ENCODE measurements at places on chromosomes 1 and 21.

- DNase-seq: no peak
- H3K4me3 ChIP-seq: no peak overlapping the region
- peak overlapping the region; percentile 98 for H3K27ac ChIP-seq
- H3K36me3 ChIP-seq: no peaks in the 10 kb centered on the region
- peaks cover 12% of the 10 kb centered on the region for H3K27me3 ChIP-seq
- peaks cover 62% of the 10 kb centered on the region for H3K4me1 ChIP-seq
These were observed 2.2 kb upstream of the IRF6 start for GRCh38 chr1:209808059-209808581.

GRCh38 chr1:227768125-227768439 lies 32.8 kb downstream of the SNAP47 start:
- peaks cover 27% of the 10 kb centered on the region for H3K4me1 ChIP-seq
- no peak overlapping the region for H3K4me3 ChIP-seq

- H3K27ac ChIP-seq: no peak overlapping the region
- DNase-seq: no peak
- no peaks in the 10 kb centered on the region for H3K36me3 ChIP-seq
- H3K4me3 ChIP-seq: no peak overlapping the region
- H3K27me3 ChIP-seq: no peaks in the 10 kb centered on the region
- peaks cover 23% of the 10 kb centered on the region for H3K4me1 ChIP-seq
These were observed 14.2 kb downstream of the S100A7A start for GRCh38 chr1:153430561-153430960.

- H3K4me1 ChIP-seq: no peaks in the 10 kb centered on the region
- no peaks in the 10 kb centered on the region for H3K36me3 ChIP-seq
- no peak overlapping the region for H3K4me3 ChIP-seq
- H3K27me3 ChIP-seq: peaks cover 39% of the 10 kb centered on the region
- DNase-seq: no peak
These were observed 226.0 kb upstream of the KAZN start for GRCh38 chr1:14372526-14372925.

DNA sequence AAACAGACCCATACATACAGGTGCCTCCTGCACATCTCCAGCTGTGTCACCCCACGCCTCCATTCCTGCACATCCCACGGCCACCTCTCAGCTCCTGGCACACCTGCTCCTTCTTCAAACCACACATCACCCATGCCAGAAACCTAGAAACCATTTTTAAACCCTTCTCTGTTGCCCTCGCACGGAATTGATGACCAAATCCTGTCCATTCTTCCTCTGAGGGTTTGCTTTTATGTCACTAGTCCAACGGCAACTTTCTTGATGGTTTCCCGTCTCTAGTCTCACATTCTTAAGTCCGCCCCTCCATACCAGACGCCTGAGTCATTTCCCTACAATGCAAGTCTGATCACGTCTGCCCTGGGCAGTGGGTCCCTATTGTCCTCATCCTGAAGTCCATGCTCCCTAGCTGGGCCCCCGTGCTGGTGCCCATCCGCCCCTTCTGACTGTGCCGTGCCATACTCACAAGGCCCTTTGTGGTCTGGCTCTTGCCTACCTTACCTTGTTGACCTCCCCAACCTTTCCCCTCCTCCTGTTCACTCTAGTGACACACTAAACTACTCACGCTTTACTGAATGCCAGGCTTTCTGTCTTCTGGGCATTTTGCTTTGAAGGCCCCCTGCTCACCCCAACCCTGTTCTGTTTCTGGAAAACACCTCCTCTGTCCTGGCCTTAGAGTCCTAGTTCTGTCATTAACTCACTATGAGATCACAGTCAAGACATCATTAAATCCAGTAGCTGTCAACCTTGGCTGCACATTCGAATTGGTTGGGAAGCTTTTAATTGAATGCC lies 17.6 kb downstream of the SLC2A1 start:
- H3K36me3 ChIP-seq: peaks cover 58% of the 10 kb centered on the region
- H3K27ac ChIP-seq: peak overlapping the region; percentile 91
- no peaks in the 10 kb centered on the region for H3K27me3 ChIP-seq
- no peak for DNase-seq

DNA sequence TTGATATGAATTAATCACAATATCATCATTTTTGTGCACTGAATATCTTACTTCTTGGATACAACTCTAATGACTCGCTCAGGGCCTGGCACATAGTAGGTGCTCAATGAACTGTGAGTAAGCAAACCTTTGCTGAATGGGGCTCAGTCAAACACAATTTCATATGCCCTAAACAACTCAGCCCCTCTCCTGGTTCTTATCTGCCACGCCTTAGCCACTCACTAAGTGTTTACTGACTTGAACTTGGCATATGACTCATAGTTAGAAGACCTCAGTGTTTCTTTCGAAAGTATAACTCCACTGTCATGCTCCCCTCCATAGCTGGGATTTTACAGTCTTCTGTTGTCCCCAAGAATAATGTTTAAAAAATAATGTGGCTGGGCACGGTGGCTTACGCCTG lies 4.8 kb upstream of the IFNLR1 start:
- H3K27me3 ChIP-seq: peaks cover 15% of the 10 kb centered on the region
- peak overlapping the region; percentile 23 for H3K27ac ChIP-seq
- no peak for DNase-seq
- no peak overlapping the region for H3K4me3 ChIP-seq
- peaks cover 73% of the 10 kb centered on the region for H3K4me1 ChIP-seq
- no peaks in the 10 kb centered on the region for H3K36me3 ChIP-seq

DNA sequence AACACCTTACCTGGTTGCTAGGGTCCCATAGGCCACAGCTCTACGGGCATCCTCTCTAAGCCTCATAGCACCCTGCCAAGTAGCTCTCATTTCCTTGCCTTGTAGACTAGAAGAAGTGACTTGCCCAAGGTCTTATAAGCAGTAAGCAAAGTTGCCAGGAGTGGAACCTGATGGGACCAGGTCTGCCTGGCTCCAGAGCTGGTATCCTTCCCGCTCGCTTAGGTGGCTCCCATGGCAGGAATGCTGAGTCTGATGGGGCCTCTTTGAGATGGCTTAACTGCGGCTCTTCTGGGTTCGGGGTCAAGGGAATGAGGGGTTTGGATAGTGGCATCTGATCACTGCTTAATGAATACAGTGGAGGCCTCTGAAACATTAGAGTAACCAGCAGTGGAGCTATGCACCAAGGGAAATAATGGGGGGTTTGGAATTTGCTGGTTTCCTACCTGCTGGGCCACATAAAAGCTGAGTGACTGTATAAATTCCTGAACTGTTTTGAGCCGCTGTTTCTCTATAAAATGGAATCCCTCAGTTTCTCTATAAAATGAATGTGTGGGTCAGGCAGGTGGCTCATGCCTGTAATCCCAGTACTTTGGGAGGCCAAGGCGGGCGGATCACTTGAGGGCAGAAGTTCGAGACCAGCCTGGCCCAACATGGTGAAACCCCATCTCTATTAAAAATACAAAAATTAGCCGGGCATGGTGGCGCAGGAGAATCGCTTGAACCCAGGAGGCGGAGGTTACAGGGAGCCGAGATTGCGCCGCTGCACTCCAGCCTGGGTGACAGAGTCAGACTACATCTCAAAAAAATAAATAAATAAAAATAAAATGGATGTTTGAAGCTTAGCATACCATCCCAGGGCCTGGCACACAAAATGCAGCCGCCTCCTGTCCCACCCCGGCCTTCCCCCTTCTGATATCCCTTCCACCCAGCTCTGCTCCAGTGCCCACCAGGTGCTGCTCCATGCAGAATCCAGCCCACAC lies 12.4 kb downstream of the FAM151A start:
- H3K4me1 ChIP-seq: peaks cover 7% of the 10 kb centered on the region
- DNase-seq: no peak
- H3K27ac ChIP-seq: no peak overlapping the region

GRCh38 chr1:204598319-204598969 lies 82.2 kb downstream of the MDM4 start:
- H3K4me3 ChIP-seq: no peak overlapping the region
- no peaks in the 10 kb centered on the region for H3K4me1 ChIP-seq
- peak overlapping the region; percentile 37 for H3K27ac ChIP-seq
- DNase-seq: no peak
- no peaks in the 10 kb centered on the region for H3K36me3 ChIP-seq

DNA sequence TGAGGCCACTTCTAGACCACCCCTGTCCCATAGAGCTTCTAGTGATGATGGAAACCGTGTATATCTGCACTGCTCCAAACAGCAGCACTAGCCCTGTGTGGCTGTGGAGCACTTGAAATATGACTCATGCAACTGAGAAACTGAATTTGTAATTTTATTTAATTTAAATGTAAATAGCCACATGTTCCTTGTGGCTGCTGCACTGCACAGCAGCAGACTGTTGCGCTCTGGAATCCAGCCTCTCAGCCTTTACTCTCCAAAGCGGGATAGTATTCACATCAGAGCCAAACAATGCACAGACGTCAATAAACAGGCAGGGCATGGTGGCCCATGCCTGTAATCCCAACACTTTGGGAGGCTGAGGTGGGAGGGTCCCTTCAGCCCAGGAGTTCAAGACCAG lies 12.0 kb downstream of the CAPN2 start:
- H3K27me3 ChIP-seq: no peaks in the 10 kb centered on the region
- DNase-seq: no peak
- no peak overlapping the region for H3K27ac ChIP-seq
- H3K4me3 ChIP-seq: no peak overlapping the region
- H3K4me1 ChIP-seq: peaks cover 37% of the 10 kb centered on the region
- peaks cover 8% of the 10 kb centered on the region for H3K36me3 ChIP-seq

GRCh38 chr1:214220891-214221290 lies 60.1 kb upstream of the SMYD2 start:
- no peak for DNase-seq
- no peak overlapping the region for H3K4me3 ChIP-seq
- H3K27me3 ChIP-seq: peaks cover 28% of the 10 kb centered on the region
- peaks cover 26% of the 10 kb centered on the region for H3K4me1 ChIP-seq
- H3K27ac ChIP-seq: no peak overlapping the region
- H3K36me3 ChIP-seq: no peaks in the 10 kb centered on the region

DNA sequence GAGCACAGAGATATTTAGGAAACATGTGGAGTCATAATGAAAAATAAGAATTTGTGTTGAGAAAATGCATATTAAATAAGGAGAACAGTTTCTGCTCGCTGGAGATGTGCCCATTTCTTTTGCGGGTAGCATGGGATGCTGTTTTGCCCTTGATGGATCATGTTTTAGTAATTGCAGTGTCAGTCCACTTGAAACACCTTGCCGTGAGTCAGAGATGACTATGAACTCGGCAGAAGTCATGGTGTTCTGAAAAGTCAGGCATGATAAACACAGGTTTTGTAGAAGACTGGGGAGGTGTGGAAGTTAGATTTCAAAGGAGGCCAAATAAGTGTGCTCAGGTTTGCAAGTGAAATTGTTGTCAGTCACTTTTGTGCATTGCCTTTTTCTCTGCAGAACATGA lies 315.0 kb upstream of the LRRC7 start:
- DNase-seq: no peak
- no peak overlapping the region for H3K27ac ChIP-seq
- no peaks in the 10 kb centered on the region for H3K27me3 ChIP-seq

DNA sequence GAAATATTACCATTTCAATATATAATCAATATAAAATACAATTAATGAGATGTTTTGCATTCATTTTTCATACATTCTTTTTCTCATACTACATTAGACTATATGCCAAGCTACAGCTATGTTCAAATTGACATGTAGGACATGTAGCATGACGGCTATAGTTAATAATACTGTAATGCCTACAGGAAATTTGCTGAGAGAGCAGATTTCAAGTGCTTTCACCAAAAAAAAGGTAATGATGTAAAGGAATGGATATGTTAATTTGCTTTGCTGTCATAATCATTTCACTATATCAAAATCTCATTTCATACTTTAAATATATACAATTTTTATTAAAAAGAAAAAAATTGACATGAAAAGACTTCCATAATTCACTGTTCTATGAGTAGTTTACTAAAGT lies 215.1 kb downstream of the KCNH1 start:
- no peaks in the 10 kb centered on the region for H3K27me3 ChIP-seq
- no peak overlapping the region for H3K4me3 ChIP-seq
- no peak for DNase-seq
- no peaks in the 10 kb centered on the region for H3K4me1 ChIP-seq
- H3K36me3 ChIP-seq: no peaks in the 10 kb centered on the region
- no peak overlapping the region for H3K27ac ChIP-seq

DNA sequence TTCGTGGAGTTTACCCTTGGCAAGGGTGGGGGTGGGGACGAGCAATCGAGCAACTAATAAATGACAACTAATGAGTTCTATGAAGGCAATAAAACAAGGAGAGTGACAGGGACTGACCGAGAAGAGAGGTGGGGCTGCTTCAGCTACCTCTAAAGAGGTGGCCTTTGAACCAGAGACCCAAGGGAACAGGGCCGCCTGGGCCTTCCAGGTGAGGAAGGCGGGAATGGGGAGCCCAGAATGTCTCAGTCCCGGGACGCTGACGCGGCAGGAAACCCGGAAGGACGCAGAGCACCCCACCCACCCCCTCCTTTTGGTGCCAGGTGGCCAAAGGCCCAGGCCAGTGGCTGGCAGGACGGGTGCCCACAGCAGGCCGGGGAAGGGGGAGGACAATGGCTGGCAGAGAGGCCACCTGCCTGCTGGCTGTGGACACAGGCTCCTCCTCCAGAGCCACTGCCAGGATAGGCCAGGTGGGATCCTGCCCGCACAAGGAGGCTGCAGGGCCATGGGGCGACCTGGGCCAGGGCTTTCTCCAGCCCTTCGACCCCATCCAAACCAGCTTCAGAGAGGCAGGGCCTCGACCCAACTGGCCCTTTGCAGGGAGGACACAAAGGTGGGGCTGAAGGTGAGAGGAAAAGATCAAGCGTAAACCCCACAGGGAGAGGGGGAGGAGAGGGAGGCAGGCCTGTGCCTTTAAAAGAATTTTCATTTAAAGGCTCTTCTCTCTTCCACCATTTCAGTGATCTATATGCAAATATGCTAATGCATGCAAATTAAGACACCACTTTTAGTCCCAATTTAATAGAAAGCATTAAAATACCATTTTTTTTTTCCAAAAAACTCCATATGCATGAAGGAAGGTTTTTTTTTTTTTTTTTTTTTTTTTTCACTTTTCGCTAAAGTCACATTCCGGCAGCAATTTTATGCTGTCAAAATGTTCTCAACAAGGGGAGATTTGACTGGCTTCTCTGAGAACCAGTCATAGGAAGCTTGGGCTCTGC lies 58.1 kb downstream of the CASZ1 start:
- H3K27me3 ChIP-seq: no peaks in the 10 kb centered on the region
- H3K4me1 ChIP-seq: peaks cover 25% of the 10 kb centered on the region
- peak overlapping the region; percentile 49 for H3K27ac ChIP-seq
- peaks cover 13% of the 10 kb centered on the region for H3K36me3 ChIP-seq

- no peaks in the 10 kb centered on the region for H3K36me3 ChIP-seq
- H3K4me1 ChIP-seq: peaks cover 17% of the 10 kb centered on the region
- H3K27ac ChIP-seq: peak overlapping the region; percentile 72
These were observed 21.3 kb downstream of the OVAAL start for GRCh38 chr1:180579961-180580611.

DNA sequence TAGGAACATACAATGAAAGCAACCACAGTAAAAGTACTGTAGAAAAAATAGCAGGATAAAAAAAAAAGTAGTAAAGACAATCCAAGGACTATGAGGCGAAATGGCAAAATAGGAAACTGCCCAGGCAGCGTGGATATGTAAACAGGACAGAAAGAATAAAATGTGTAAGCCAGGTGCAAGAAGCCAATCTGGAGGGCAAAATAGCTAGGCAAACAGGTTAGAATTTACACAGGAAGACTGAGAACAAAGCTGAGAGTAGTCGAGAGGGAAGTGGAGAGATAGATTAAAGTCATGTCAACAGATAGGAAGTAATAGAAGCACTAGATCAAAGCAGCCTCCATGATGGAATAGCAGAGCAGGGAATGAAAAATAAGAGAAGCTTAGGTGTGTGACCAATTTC lies 124.2 kb upstream of the B3GALT2 start:
- no peak overlapping the region for H3K4me3 ChIP-seq
- no peaks in the 10 kb centered on the region for H3K4me1 ChIP-seq
- no peaks in the 10 kb centered on the region for H3K36me3 ChIP-seq
- H3K27me3 ChIP-seq: no peaks in the 10 kb centered on the region
